Activated T-helper 2 cell treated with anti-CD3 and anti-CD28 coated beads, Interferon-gamma antibody, Interleukin-2, Interleukin-4, amounts not matched to agents 10 μg/mL and 5 μg/mL and 100 μg/mL, durations not matched to agents 14 hours and 24 hours and 36 hours (primary cell): ENCODE measurements at places on chromosomes 3 and 15. TPM values are rescaled to one million over a fixed set of nuclear protein-coding genes. Genes with fewer than 3 reads are reported as not detected.
A peak's percentile ranks its signal among the peaks of the same experiment; 100 is the strongest.

- no peak for DNase-seq
- peak overlapping the region; percentile 92 for H3K4me3 ChIP-seq
- H3K36me3 ChIP-seq: peaks cover 46% of the 10 kb centered on the region
- H3K4me1 ChIP-seq: peaks cover 35% of the 10 kb centered on the region
- peak overlapping the region; percentile 82 for H3K27ac ChIP-seq
Measured at GRCh38 chr15:90230610-90231009, 3.1 kb downstream of the CIB1 start.

- DNase-seq: no peak
- H3K27me3 ChIP-seq: no peaks in the 10 kb centered on the region
- H3K4me3 ChIP-seq: no peak overlapping the region
- no peak overlapping the region for H3K27ac ChIP-seq
Measured at GRCh38 chr15:56168394-56168793, 75.3 kb downstream of the RFX7 start.

GRCh38 chr3:170961616-170962400, 53.4 kb upstream of the EIF5A2 start:
- H3K4me1 ChIP-seq: no peaks in the 10 kb centered on the region
- no peak overlapping the region for H3K27ac ChIP-seq
- no peaks in the 10 kb centered on the region for H3K36me3 ChIP-seq
- H3K27me3 ChIP-seq: peaks cover 24% of the 10 kb centered on the region

- H3K4me1 ChIP-seq: no peaks in the 10 kb centered on the region
- no peak overlapping the region for H3K4me3 ChIP-seq
- H3K36me3 ChIP-seq: no peaks in the 10 kb centered on the region
- no peak overlapping the region for H3K27ac ChIP-seq
- DNase-seq: no peak
Measured at GRCh38 chr3:62201438-62202035, 171.8 kb downstream of the FEZF2 start.

DNA sequence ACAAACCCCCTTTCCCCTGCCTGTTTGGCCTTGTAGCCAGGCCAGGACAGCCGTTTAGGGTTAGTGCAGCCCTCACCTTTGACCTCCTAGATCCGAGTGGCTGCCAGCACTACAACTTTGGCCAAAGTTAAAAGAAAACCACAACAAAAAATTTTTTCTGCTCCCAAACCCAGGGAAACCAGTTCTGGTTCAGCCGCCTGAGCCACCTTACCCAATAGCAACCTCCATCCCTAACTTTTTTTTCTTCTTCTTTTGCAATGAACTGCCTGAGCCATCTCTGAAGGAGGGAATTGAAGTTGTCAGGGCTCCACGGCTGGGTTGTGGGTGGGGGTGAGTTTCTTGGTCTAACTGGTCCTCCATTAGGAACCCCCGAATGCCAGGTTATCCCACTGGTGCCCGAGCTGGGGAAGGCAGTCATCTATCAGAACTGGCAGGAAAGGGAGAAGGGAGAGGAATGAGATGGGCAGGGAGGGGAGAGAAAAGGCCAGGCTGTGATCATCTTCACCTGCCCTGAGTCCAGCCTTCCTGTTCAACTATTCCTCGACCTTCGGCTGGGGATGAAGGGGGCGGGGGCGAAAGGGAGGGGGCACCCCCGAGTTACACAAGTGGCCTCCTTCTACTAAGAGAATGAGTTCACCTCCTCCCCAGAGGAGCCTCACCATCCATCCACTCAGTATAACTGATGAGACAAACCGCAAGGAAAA, 6.2 kb upstream of the NR2F2 start:
- H3K4me1 ChIP-seq: peaks cover 4% of the 10 kb centered on the region
- no peak overlapping the region for H3K4me3 ChIP-seq
- no peak for DNase-seq
- no peak overlapping the region for H3K27ac ChIP-seq

DNA sequence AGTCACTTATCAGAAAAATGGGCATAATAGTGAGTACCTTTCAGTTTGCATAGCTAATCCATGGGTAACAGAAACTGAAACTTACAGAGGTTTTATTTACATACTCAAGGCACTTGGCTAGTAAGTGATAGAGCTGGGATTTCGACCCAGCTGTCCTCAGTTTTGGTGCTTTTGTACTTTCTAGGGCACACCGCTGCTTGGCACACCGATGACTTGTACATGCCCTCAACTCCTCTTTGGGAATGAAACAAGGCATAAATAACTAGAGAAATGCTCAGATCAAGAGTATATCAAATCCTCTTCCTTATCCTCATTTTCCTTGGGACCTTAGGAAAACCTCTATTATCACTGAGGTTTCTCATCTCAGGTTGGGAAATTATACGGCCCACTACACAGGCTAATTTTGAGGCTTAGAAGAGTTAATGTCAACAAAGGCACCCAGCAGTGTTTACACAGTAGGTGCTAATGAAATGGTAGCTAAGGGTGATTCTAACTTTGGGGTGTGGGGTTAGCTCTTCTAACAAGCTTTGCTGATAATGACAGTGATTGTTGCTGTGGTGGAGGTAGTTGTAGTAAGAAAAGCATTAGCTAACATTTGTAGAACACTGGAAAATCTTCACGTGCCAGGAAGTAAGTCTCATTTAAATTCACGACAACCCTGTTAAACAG, 20.3 kb upstream of the DGKG start:
- peaks cover 2% of the 10 kb centered on the region for H3K27me3 ChIP-seq
- peaks cover 2% of the 10 kb centered on the region for H3K4me1 ChIP-seq
- no peaks in the 10 kb centered on the region for H3K36me3 ChIP-seq
- no peak overlapping the region for H3K4me3 ChIP-seq
- no peak for DNase-seq

DNA sequence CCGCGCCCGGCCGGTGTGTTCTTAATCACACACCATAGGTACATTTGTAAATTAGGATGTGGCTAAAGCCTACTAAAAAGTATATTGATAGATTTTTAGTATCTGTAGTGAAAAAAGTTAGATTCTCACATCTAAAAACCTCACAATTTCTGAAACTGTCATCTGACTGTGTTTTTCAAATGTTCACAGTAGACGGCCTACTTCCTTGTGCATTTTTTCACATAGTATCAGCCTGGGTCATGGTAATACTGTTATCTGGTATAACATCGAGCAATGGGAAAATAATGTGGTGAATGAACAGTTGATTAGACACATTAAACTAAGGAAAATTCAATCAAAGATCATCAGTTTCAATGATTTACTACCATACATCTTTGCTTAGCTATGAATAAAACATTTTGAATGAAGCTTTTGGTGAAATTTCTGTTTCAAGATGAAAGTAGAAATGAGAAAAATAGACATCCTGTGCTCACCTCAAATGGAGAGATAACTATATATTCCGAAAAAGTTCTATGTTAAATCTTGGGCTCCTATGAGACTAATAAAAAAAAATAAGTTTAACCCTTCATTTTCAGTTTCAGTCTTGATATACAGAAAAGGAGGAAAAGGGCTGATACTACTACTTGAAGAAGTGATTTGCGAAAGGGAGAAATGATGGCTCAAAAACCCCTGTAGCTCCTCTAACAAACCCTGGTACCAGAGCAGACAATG, 262.7 kb downstream of the ZBTB20 start:
- DNase-seq: no peak
- no peak overlapping the region for H3K4me3 ChIP-seq
- no peak overlapping the region for H3K27ac ChIP-seq
- H3K36me3 ChIP-seq: no peaks in the 10 kb centered on the region
- peaks cover 4% of the 10 kb centered on the region for H3K4me1 ChIP-seq
- no peaks in the 10 kb centered on the region for H3K27me3 ChIP-seq

DNA sequence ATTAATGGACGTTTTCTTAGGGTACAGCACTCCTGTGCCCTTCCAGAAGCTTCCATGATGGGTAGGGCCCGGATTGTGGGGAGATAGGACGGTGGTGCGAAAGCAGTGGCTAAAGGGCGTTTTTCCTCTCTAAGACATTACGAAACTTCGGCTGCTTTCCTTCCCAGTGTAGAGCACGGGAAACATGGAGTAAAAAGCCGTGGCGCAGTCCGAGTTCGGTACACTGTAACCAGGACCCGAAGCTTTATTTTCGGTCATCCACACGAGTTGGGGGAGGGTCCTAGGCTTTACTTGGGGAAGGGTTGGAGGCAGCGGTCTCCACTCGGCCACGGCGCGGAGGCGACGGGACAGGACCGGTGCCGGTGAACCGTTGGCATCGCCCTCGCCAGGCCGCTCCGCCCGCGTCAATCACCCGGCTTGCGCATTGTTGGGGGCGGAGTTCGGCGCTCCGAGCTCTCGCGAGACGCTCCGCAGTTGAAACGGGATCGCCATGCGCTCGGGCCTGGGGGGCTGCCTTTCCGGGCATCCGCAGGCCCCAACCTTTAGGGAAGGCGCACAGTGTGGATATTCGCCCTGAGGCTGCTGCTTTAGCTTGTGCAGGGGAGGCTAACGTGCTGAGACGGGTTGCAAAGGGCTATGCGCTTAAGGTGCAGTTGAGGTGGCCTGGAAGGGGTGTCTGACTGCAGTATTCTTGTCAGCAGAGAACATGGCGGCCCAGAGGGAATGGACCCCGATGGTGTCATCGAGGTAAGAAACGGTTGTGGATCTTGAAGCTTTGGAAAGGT, 546 bp downstream of the EIF4A2 start:
- peak overlapping the region; percentile 99 for H3K27ac ChIP-seq
- peaks cover 58% of the 10 kb centered on the region for H3K36me3 ChIP-seq
- peaks cover 36% of the 10 kb centered on the region for H3K4me1 ChIP-seq

- peak; percentile 40 for DNase-seq
- H3K36me3 ChIP-seq: peaks cover 4% of the 10 kb centered on the region
- peaks cover 1% of the 10 kb centered on the region for H3K4me1 ChIP-seq
- H3K27me3 ChIP-seq: no peaks in the 10 kb centered on the region
- H3K4me3 ChIP-seq: peak overlapping the region; percentile 80
- H3K27ac ChIP-seq: peak overlapping the region; percentile 73
Measured at GRCh38 chr15:24772686-24773373, 97.3 kb downstream of the NPAP1 start.

DNA sequence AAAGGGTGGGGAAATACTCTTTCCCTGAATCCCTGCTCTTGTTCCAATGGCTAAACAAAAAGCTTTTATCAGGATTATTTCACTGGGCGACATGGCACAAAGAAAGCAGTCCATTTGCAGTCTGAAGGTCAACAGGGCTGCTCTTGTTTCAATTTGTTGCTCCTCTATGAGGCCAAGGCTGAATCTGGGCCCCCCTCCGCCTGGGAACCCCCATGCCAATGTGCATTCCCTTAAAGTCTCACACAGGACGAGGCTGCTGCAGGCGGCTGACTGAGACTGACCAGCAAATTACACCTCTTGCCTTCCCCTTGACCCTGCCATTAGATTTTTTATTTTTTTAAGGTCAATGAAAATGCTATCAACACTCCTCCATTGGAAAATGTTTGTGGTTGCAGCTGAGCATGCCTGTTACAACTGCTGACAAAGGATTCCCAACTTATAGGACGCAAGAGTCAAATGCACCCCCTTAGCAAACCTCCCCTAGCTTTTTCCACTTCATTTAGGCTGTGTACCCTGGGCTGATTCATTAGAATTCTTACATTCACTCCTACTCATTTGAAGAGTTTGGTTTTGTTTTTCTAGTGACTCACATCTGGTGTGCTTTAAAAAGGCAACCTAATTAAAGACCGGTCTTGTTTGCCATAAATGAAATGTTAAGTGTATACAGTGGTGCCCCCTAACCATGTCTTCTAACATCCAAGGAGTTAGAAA, 60.8 kb upstream of the ARHGEF3 start:
- H3K4me1 ChIP-seq: peaks cover 72% of the 10 kb centered on the region
- H3K27ac ChIP-seq: peak overlapping the region; percentile 86
- H3K36me3 ChIP-seq: peaks cover 19% of the 10 kb centered on the region
- no peak for DNase-seq
- peak overlapping the region; percentile 40 for H3K4me3 ChIP-seq

DNA sequence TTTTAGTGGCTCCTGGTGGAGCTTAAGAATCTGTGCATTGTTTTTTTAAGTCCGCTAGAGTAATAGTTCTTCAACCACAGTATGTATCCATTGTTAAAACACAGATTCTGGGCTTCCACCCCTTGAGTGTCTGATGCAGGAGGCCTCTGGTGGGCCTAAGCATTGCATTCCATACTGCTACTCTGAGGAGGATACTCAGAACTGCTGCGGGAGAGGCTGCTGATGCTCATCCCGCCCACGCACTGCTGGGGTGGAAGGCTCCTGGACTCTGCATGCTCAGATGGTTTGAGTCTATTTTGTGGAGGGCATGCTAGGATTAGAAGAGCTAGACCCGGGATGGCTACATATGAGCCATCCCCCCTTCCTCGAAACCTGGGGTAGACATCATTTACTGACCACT, 74.4 kb downstream of the THSD4 start:
- no peak for DNase-seq
- H3K27me3 ChIP-seq: no peaks in the 10 kb centered on the region
- no peak overlapping the region for H3K27ac ChIP-seq
- H3K4me3 ChIP-seq: no peak overlapping the region

OPA1 gene
- total RNA-seq: 105 and 118 TPM in 2 replicates

ZNF385D gene
- total RNA-seq: not detected in 2 replicates

GOLGA6B gene
- not detected in 2 replicates for total RNA-seq

INTS14 gene
- 45.4 and 47.8 TPM in 2 replicates for total RNA-seq

AADAC gene
- not detected in 2 replicates for total RNA-seq

RAD51 gene
- total RNA-seq: 51.4 and 53.8 TPM in 2 replicates

ZMYND10 gene
- total RNA-seq: 0.94 and 1.8 TPM in 2 replicates

EEFSEC gene
- 22.0 and 23.8 TPM in 2 replicates for total RNA-seq
